ENCODE measurements at places on chromosomes 1 and 21. TPM values are rescaled to one million over a fixed set of nuclear protein-coding genes. Genes with fewer than 3 reads are reported as not detected.

Gene CD53
- total RNA-seq: not detected

Gene PTBP2
- 4.4 TPM for total RNA-seq

Gene RXFP4
- total RNA-seq: not detected

Gene LCE1A
- total RNA-seq: not detected

Gene HLCS
- 17.2 TPM for total RNA-seq

Gene WNT2B
- total RNA-seq: 0.65 TPM

Gene GCSAML
- total RNA-seq: not detected
